GOT3 (cell line): ENCODE measurements at places on chromosomes 16 and 17.

DNA sequence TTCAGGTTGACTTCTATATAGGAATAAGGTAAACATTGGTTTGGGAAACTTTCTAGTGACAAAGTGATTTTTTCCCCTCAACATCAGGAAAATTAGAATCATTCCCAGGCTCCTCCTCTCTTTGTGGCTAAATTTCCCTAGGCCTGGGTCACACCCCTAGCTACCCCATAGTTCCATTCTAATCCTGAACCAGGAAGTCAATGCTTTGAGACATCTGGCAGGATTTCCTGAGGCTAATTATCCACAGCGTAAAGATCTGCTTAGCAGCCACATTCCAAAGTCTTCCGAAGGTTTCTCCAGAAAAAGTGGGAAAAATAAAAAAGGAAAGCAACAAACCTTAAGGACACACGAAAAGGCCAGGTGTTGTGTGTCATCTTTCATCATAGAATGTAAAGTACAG is 60.3 kb upstream of the CORO6 start:
- no peak for DNase-seq

DNA sequence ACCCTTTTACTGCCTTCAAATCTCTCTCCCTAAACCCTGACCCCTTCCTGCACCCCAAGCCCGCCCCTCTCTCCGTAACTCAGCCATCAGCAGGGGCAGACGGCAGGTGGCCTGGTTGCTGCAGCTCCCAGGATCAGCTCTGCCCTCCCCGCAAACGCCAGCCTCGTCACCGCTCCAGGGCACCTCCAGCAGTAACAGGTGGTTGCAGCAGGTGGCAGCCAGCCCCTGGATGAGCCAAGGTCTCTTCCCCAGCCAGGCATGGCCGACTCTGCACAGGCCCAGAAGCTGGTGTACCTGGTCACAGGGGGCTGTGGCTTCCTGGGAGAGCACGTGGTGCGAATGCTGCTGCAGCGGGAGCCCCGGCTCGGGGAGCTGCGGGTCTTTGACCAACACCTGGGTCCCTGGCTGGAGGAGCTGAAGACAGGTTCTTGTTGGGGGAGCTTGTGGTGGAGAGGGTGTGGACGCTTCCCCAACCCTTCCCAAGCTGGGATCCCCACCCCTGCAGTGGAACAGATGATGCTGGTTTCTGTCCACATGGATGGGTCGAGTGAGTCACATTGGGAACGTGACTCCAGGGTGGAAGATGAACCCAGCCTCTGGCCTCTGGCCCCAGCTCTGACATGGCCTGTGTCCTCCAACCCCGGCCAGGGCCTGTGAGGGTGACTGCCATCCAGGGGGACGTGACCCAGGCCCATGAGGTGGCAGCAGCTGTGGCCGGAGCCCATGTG is 558 bp downstream of the HSD3B7 start:
- DNase-seq = no peak

DNA sequence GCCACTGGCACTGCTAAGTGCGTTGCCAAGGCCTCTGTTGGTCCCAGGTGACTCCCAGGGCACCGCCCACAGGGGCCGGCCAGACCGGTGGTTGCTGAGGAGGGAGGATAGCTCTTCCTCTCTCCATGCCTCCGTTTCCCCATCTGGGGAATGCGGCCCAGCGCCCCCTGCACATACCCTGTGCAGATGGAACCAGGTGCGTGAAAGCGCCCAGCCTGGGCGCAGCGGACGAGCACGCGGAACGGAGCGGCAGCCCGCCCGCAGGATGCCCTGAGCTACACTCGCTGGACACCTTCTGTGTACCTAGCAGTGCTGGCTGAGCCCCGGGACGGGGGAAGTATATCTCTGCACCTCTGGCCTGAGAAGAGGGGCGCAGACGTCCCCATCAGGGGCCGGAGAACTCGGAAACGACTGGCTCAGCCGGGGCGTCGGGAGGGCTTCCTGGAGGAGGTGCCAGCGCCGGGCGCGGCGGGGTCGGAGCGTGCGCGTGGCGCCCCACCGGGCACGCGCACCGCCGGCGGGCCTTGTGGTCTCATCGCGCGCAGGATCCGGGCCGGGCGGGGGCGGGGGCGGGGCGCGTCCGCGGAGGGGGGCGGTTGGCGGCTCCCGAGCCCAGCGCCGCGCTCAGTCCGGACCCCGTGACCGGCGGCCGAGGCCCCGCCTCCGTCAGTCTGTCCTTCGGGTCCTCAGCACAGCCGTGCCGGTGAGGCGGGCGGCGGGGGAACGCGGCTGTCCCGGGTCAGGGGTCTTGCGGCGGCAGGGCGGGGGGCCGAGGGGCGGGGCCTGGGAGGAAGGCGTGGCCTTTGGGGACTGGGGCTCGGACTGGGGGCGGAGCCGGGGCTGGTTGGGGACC is at the start of the genes CCDC78 and HAGHL:
Gene CCDC78 (minus strand): TSS at position 6 of the 853 bp plus-strand sequence. CDS start 76 bp downstream, outside the sequence.
Gene HAGHL (plus strand): TSS at position 669 of the 853 bp plus-strand sequence. CDS start 404 bp downstream, outside the sequence.
- no peak for DNase-seq

- DNase-seq = no peak
Measured at GRCh38 chr17:59490216-59490615, 75.2 kb upstream of the DHX40 start.

DNA sequence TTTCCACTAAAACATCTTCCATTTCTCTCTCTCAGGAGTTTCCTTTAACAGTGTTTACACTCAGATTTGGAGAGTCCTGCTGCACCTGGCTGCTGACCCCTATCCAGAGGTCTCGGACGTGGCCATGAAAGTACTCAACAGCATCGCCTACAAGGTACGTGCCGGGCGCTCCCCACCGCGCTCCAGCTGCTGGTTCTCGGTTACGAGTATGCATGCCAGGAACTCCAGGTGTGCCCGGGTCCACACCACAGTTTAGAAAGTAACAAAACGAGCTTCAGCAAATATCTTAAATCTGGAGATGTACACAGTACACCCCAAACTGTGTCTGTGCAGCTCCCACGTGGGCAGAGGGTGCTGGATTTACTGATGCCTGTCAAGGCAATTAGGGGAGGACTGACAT is 82.9 kb upstream of the CHMP6 start:
- DNase-seq = no peak

GRCh38 chr17:31453896-31454295 is 62.4 kb downstream of the RAB11FIP4 start:
- no peak for DNase-seq

- no peak for DNase-seq
Measured at GRCh38 chr17:77503293-77503655, 362.5 kb downstream of the SEC14L1 start.

- no peak for DNase-seq
Measured at GRCh38 chr17:68443972-68444464, 13.3 kb downstream of the WIPI1 start.

DNA sequence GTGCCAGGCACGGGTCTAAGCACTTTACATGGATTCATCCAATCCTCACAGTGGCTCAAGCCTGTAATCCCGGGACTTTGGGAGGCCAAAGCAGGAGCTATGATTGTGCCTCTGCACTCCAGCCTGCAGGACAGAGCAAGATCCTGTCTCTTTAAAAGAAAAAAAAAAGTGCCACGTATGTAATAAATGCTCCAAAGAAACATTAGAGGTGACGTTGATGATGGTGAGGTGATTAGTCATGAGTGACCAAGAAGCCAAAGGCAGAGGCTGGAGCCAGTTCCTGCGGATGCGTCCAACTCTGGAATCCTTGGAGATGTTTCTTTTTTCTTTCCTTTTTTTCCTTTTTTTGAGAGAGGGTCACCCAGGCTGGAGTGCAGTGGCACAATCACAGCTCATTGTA is 59.4 kb upstream of the SIAH1 start:
- no peak for DNase-seq

DNA sequence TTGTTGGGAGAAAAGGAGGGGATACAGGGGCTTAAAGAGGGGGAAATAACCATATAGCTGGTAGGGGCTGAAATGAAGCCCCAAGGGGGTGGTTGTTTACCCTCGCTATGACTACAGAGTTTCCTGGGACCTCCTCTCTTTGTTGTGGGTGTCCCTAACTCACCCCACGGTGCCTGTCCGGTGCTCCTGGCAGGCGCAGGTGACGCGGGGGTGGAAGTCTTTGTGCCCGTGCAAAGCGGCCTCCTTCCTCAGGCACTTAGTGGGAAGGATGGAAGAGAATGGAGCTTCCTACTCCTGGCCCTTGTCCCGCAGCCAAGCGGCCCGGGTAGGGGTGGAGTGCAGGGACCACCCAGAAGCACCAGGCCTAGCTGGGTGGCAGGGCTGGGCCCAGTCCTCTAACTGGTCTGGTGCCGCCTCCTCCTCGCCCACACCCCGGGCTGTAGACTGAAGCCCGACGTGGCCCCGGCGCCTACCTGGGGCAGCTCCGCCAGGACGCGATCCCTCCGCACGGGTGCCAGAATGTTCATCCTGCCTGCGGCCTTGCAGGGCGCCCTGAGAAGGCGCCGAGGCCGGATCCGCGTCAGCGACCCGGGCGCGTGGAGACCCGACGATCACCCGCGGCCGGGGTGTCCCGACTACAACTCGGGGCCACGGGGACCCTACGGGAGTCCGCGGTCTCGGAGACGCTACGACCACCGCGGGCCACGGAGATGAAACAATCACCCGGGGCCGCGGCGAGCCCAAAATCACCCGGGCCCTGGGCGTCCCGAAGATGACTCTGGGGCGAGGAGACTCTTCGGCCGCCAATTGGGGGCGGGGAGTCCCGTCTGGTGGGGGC is 709 bp downstream of the RAB34 start:
- no peak for DNase-seq

- no peak for DNase-seq
Measured at GRCh38 chr17:39485555-39485954, 24.3 kb downstream of the CDK12 start.

DNA sequence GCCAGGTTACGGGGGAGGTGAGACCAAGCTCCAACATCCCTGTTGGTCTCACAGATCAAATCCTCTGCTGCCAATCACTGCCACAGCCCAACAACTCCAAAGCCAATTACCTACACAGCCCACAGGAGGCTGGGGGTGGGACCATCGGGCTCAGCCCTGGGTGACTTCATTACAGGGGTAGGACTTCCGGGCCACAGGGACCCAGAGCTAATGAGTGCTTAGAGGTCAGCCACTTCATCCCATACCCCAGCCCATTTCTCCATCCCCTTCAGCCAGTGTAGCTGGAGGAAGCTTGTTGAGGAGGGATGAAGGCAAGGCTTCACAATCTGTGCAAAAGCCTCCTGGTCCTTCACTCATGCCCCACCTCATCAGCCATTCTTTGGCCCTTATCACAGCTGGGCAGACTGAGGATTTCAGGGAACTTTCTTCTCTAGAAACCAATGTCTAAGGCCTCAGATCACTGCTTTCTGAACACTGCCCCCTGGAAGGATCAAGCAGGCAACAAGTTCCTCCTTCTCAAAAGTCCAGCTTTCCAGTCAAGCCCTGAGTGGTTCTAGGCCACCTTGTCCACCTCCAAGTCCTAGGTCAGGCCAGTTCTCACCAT is 5.8 kb downstream of the FOXN1 start:
- no peak for DNase-seq

- DNase-seq = no peak
Measured at GRCh38 chr17:33207231-33207630, 85.9 kb downstream of the ASIC2 start.

GRCh38 chr16:84730406-84731106 is 30.8 kb downstream of the USP10 start:
- no peak for DNase-seq

DNA sequence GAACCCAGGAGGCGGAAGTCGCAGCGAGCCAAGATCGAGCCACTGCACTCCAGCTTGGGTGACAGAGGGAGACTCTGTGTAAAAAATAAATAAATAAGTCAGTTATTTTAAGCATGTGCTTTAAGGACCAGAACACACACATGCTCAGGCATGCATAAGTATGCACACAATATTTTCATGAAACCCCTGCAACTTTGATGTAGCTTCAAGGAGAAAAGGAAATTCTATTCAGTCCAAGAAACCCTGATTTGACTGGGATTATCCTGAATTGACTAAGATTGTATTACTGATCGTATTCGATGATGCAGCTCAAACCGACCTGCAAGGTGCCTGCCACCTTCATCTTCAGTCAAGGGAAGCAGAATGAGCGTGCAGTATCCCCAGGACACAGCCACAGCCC is 841 bp downstream of the TEKT5 start:
- DNase-seq = no peak

GRCh38 chr17:57130708-57131461 is 45.8 kb downstream of the AKAP1 start:
- no peak for DNase-seq

DNA sequence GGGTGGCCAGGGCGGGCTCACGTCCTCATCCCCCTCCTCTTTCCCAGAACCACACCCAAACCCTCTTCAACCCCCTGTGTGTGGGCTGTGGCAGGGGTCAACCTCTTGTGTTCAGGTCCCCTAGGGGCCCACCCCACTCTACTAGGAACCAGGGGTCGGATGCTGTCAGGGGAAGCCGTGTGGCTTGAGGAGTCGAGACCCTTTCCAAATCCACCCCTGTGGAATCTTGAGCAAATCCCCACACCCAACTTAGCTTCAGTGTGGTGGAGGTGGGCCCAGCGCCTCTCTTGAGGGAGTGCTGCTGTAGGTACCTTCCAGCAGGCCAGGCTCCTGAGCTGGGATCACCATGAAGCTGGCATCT is 121.5 kb downstream of the MRM1 start:
- no peak for DNase-seq

DNA sequence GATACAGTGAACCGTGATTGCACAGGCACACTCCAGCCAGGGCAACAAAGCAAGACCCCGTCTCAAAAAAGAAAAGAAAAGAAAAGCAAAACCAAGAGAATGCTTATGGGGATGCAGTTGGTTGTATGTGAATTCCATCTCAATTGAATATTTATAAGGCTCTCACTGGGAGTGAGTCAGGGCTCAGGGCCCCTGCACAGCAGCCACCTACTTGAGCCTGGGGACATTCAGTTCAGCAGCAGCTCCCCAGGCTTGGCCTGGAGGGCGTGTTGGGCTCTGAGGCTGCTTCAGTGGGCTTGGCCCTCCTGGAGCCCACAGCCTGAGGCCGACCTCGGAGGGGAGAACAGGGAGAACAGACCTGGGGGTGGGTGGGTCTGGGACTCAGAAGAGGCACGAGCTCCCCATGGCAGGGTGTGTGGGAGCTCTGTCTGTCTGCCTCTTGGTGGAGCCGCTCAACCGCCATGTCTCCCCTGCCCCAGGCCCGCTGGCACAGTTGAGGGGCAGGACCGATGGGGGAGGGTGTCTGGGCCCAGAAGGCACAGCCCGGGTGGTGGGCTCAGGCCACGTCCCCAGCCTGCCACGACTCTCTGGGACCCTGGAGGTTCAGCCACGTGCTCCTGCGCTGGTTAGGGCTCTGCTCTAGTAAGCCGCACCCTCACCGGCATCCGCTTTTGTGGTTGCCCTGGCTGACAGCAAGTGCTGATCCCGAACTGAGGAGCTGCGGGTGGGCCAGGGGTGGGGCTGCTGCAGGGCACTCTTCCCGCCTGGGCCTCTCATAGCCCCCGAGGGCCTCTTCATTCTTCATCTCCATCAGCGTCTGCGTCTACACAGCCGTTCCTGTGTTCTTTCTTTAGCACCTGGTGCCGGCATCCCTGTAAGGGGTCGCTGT is 24.8 kb downstream of the ZFPM1 start:
- no peak for DNase-seq

DNA sequence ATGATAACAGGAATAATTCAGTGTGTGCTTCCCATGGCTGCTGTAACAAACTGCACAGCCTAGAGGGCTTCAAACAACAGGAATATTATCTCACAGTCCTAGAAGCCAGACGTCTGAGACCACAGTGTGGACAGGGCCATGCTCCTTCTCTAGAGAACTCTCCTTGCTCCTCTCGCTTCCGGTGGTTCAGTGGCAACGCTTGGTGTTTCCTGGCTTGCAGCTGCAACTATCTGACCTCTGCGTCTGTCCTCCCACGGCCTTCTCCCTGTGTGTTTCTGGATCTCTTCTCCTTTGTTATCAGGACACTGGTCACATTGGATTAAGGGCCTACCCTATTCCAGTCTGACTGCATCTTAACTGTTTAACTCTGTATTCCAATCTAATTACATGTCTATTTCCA is 414.3 kb downstream of the MAF start:
- no peak for DNase-seq

GRCh38 chr17:21252796-21253645 is at the start of gene NATD1:
Gene NATD1 (minus strand): TSS chr17:21253410. CDS start chr17:21253264, 146 bp downstream.
- peak; percentile 12 for DNase-seq

- no peak for DNase-seq
Measured at GRCh38 chr17:32588982-32589381, 102.2 kb downstream of the CDK5R1 start.
